ENCODE measurements at places on chromosomes 1 and 21.

GRCh38 chr1:41713557-41714327 is 205.0 kb downstream of the HIVEP3 start:
- no peak for DNase-seq

DNA sequence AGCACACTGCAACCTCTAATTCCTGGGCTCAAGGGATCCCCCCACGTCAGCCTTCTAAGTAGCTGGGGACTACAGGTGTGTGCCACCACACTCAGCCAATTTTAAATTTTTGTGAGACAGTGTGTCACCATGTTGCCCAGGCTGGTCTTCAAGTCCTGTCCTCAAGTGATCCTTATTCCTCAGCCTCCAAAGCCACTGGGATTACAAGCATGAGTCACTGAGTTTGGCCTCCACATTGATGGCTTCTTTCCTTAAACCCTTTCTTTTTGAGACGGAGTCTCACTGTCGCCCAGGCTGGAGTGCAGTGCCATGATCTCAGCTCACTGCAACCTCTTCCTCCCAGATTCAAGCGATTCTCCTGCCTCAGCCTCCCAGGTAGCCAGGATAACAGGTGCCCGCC is 7.6 kb downstream of the KPNA6 start:
- DNase-seq: no peak

- no peak for DNase-seq
These were observed 4.6 kb upstream of the BTG2 start for GRCh38 chr1:203300441-203301330.

GRCh38 chr1:44154049-44154448 is 12.6 kb upstream of the KLF18 start:
- DNase-seq: no peak

DNA sequence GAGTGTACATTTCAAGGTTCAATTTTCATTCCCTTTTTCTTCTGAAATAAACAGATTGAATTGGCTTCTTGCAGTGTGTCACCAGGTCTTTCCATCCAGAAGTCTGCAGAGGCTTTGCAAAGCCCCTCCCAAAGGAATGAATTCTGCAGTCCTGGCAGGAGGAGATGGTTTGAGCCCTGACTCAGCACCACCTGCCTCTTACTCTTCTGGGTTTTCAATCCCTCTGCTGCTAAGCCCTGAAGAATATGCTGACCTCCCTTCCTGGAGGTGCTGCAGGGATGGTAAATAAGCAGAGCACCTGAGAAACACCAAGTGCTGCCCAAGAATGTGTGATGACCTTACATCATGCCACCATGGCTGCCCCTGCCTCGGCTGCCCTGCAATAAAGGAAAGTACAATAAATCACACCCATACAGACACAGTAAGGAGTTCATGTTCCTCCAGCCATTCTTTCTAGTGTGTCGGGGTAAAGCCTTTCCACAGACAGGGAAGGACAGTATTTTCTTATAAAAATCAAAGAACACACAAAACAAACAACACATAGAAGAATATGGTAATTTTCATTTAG is 209.2 kb downstream of the ZNF326 start:
- DNase-seq: no peak
